ENCODE measurements at places on chromosomes 3 and 15. TPM values are rescaled to one million over a fixed set of nuclear protein-coding genes. Genes with fewer than 3 reads are reported as not detected.

GRCh38 chr3:50134367-50134766 is 20.8 kb upstream of the SEMA3F start:
- H3K36me3 ChIP-seq, result no peaks in the 10 kb centered on the region
- no peak overlapping the region for H3K27ac ChIP-seq
- no peak overlapping the region for H3K4me3 ChIP-seq
- peaks cover 19% of the 10 kb centered on the region for H3K4me1 ChIP-seq
- H3K27me3 ChIP-seq, result no peaks in the 10 kb centered on the region
- DNase-seq, result no peak

DNA sequence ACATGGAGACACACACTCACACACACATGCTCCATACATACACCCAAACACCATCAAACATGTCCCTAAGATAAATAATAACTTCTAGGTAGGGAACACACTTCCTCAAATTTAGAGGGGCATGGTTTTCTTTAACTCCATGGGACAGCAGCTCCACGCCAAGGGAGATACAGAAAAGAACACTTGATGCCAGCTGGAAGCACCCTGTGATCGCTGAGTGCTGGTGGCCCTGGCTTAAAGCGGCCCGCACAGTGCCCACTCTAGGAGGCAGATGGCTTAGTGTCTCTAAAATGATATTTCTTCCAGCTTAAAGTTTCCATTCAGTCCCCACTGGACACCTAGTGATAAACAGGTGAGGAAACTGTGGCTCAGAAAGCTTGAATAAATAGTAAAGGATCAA is 232.9 kb downstream of the UACA start:
- no peaks in the 10 kb centered on the region for H3K36me3 ChIP-seq
- H3K4me3 ChIP-seq, result no peak overlapping the region
- H3K27ac ChIP-seq, result no peak overlapping the region
- H3K4me1 ChIP-seq, result peaks cover 34% of the 10 kb centered on the region

DNA sequence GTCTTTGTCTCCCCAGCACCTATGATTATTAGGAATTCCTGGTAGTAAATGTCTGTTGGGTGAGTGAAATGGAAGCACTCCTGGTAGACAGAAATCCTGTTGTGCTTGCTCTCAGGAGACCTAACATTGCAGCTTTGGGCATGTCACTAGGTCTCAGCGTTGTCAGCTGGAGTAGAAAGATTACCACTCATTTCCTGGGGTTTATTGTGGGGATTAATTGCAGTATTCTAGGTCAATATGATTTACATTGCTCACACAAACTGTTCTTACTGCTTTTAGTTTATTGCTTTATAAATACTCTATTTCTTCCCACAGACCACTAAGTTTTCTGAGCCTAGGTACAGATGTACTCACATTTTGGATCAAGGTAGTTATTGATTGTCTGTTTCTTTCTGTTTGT is 5.1 kb downstream of the TSEN2 start:
- peaks cover 25% of the 10 kb centered on the region for H3K4me1 ChIP-seq
- no peak for DNase-seq
- no peaks in the 10 kb centered on the region for H3K27me3 ChIP-seq
- peaks cover 2% of the 10 kb centered on the region for H3K36me3 ChIP-seq
- no peak overlapping the region for H3K4me3 ChIP-seq
- H3K27ac ChIP-seq, result no peak overlapping the region

- H3K4me1 ChIP-seq, result no peaks in the 10 kb centered on the region
- no peak overlapping the region for H3K27ac ChIP-seq
- no peak overlapping the region for H3K4me3 ChIP-seq
- H3K27me3 ChIP-seq, result no peaks in the 10 kb centered on the region
These were observed 21.3 kb upstream of the TEX9 start for GRCh38 chr15:56343879-56344278.

- H3K27ac ChIP-seq, result no peak overlapping the region
- peaks cover 6% of the 10 kb centered on the region for H3K4me1 ChIP-seq
- H3K27me3 ChIP-seq, result no peaks in the 10 kb centered on the region
- DNase-seq, result no peak
- peaks cover 19% of the 10 kb centered on the region for H3K36me3 ChIP-seq
These were observed 206.8 kb upstream of the STRIT1 start for GRCh38 chr3:155500194-155500818.

DNA sequence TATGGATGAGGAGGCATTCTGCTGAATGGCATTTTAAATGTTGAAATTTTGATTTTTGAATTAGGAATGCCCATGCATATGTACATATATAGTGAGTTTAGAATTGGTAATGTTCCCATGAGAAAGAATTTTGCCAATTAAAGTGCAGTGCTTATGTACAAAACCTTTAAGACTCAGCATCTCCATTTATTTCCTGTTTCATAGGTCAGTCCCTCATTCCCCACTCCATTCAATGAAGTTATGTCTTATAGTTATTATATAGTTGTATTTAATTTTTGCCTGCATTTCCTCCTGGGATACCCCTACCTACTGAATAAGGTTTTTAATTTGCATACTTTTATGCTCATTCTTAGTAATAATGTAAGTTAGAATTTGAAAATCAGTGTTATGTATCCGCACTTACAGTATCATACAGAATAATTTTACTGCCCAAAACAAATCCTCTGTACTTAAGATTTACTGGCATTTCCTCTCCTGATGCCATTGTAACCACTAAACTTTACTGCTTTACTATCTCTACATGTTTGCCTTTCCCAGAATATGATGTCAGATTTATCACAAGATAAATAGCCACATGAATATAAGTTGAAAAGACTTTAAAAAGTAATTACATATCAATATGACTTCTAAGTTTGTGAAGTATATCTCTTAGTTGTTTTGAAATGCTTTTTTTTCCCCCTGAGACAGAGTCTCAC is 389.1 kb upstream of the NDN start:
- H3K36me3 ChIP-seq, result peaks cover 24% of the 10 kb centered on the region
- H3K4me1 ChIP-seq, result no peaks in the 10 kb centered on the region
- DNase-seq, result no peak
- no peak overlapping the region for H3K4me3 ChIP-seq
- H3K27me3 ChIP-seq, result no peaks in the 10 kb centered on the region

- peaks cover 17% of the 10 kb centered on the region for H3K4me1 ChIP-seq
- no peaks in the 10 kb centered on the region for H3K27me3 ChIP-seq
- H3K4me3 ChIP-seq, result no peak overlapping the region
- H3K36me3 ChIP-seq, result no peaks in the 10 kb centered on the region
- no peak for DNase-seq
These were observed 176.8 kb downstream of the TUSC7 start for GRCh38 chr3:116886202-116886893.

- H3K36me3 ChIP-seq, result no peaks in the 10 kb centered on the region
- peaks cover 3% of the 10 kb centered on the region for H3K27me3 ChIP-seq
- no peak overlapping the region for H3K4me3 ChIP-seq
These were observed 13.5 kb upstream of the LINGO1 start for GRCh38 chr15:77646104-77646694.

- H3K27me3 ChIP-seq, result no peaks in the 10 kb centered on the region
- peaks cover 6% of the 10 kb centered on the region for H3K36me3 ChIP-seq
- no peak overlapping the region for H3K4me3 ChIP-seq
- no peak for DNase-seq
These were observed 103.1 kb downstream of the CMSS1 start for GRCh38 chr3:99920481-99921376.

GRCh38 chr15:96207377-96208006 is 123.0 kb upstream of the NR2F2 start:
- no peak for DNase-seq
- no peak overlapping the region for H3K27ac ChIP-seq
- H3K36me3 ChIP-seq, result peaks cover 24% of the 10 kb centered on the region
- H3K4me3 ChIP-seq, result no peak overlapping the region
- H3K4me1 ChIP-seq, result no peaks in the 10 kb centered on the region
- no peaks in the 10 kb centered on the region for H3K27me3 ChIP-seq

DNA sequence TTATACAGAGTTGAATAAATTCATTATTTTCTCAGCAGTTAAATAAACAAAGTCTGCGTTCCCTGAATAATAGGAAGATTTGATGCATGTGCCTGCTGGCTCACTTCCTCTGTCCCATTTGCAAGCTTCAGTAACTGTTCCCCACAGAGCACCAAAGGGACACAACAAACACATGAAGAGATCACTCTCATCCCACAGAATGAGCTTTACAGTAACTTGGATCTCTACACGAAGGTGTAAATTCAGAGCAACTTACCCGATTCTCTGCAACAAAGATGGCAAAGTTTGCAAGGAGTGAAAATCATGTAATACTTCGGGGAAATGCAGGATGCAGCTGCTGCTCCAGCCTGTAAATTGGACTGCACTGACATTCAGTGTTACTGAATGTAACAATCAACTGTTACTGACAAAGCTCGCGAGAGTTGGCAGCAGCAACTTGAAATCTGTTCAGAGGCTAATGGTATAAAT is at the start of gene BCHE:
BCHE (minus strand) TSS at position 366 of the 468 bp plus-strand sequence. CDS start 6,390 bp downstream, outside the sequence.
- no peaks in the 10 kb centered on the region for H3K27me3 ChIP-seq
- H3K4me3 ChIP-seq, result peak within 1 kb of the TSS; percentile 93
- no peaks in the 10 kb centered on the region for H3K36me3 ChIP-seq
- peaks cover 26% of the 10 kb centered on the region for H3K4me1 ChIP-seq

DNA sequence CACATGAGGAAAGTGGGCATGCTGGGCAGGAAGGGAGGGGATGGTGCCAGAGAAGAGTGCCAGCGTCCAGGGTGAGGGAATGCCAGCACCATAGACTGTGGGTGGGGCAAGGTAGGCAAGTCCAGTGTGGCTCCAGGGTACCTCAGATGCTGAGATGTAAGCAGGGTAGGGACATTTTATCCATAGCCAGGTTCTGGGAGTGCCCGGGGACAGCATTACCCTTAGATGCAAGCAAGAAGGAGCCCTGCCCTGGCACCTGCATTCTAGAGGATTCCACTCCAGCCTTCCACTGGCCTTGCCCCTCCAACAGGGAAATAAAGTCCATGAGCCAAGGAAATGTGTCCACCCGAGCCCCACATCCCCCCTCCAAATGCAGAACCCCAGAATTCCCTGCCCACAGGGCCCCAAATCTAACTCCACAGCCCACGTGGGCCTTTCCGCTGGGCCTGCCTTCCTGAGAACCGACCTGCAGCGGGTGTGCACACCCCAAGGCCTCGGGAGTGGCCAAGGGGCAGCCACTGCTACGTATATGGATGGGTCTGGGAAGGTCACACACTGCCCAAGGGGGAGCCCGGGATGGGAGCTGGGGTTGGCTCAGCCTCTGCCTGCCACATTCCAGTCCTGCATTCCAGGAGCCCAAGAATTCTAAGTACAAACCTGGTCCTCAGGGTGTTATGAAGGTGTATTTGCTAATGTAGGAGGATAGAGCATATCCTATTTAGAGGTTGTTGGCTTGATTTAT is 20.3 kb upstream of the CYP11A1 start:
- DNase-seq, result no peak
- H3K4me1 ChIP-seq, result peaks cover 9% of the 10 kb centered on the region
- H3K4me3 ChIP-seq, result no peak overlapping the region
- H3K27ac ChIP-seq, result no peak overlapping the region
- H3K36me3 ChIP-seq, result no peaks in the 10 kb centered on the region

The HIGD2B gene
- not detected for total RNA-seq

The ITGB5 gene
- total RNA-seq, result 81.9 TPM

All from neural crest cell (in vitro differentiated cells).